Anterior cingulate cortex (tissue), 58 donors: ENCODE measurements at places on chromosomes 4 and X.
A peak's percentile ranks its signal among the peaks of the same experiment; 100 is the strongest.

DNA sequence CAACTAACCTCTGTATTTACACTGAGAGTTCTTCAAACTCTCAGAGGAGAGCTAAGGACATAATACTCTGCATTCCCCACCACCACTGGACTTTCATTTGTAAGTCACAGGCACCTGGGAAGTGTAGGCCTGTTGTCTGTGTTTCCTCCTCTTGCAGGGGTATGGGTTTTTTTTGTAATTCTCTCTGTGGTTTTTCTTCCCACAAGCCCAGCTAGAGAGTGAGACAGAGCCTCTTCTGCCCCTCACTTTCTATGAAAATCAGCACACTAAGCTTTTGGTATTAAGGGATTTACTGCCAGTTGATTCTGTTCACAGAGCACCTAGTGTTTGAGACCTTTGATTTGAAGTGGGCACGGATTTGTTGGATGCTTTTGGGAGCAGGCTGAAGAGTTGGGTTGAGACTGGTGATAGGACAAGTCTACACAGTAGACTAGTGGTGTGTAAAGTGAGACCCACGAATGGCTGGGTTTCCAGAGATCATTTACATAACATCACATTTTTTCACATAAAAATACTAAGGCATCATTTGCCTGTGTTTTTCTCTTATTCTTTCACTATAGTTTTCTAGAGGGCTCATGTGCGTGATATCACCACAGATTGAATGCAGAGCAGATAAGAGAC lies 28.9 kb upstream of the WDR17 start:
- no peak for DNase-seq

- no peak for DNase-seq
Measured at GRCh38 chr4:17168571-17168970, 270.1 kb upstream of the LDB2 start.

GRCh38 chr4:1207603-1208265 lies 35.4 kb upstream of the SPON2 start:
- DNase-seq: peak; percentile 69

DNA sequence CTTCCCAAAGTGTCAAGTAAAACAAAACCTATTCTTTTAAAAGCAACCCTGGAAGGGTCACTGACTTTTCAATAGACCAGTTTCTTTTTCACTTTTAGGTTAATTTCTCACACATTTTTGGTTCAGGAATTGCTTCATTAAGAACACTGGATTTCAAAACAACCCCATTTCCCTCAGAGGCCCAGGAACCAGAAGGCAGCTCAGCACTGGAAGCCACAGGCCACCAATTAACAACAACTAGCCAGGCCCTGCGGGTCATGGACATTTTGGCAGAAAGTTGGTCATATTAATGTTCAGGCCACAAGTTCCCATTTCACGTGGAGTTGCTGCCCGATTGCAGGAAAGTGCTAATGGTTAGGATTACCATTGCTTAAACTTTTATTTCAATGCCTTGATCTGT lies 39.8 kb downstream of the HAND2 start:
- no peak for DNase-seq

DNA sequence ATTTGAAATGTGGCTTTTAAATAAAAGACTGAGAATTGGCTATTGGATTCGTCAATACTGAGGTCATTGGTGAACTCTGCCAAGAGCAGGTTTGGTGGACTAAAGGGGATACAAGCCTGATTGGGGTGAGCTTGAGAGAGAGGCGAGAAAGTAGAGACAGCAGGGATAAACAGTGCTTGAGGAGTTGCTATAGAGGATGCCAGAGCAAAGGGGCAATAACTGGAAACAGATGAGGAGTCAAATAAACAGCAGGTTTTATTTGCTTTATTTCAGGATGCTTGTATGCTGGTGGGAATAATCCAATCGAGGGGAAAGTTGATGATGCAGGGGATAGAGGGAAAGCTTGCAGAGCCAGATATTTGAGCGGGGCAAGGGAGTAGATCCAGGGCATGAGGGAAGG lies 24.0 kb upstream of the ANXA3 start:
- no peak for DNase-seq
